ENCODE measurements at places on chromosomes 2 and 18.
A peak's percentile ranks its signal among the peaks of the same experiment; 100 is the strongest.

GRCh38 chr2:153432381-153432780, 46.2 kb downstream of the RPRM start:
- no peak for DNase-seq

GRCh38 chr2:18124116-18124835, 245.8 kb downstream of the KCNS3 start:
- no peak for DNase-seq

DNA sequence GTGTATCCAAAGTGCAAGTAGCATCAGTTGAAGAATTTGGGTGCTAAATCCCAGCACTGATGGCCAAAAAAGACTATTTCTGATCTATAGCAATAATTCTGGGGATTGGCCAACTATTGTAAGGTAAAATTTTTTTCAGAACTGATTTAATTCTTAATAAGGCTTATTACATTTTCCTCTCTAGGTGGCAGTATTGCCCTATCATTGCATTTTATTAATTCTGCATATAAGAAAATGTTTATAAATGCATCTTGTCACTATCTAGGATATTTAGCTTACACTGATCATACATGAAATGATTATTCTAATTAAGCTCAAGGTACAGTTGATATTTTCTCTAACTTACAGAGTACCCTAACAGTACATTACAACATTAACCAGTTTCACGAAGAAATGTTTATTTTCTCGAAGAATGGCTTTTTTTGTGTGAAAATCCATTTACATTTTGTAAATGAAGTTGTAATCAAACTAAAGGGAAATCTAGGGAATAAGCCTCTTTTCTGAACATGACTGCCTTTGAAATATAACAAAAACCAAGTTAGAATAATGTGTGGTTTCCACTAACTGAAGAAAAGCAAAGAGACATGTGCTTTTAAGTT, 11.0 kb downstream of the TTN start:
- DNase-seq = no peak

DNA sequence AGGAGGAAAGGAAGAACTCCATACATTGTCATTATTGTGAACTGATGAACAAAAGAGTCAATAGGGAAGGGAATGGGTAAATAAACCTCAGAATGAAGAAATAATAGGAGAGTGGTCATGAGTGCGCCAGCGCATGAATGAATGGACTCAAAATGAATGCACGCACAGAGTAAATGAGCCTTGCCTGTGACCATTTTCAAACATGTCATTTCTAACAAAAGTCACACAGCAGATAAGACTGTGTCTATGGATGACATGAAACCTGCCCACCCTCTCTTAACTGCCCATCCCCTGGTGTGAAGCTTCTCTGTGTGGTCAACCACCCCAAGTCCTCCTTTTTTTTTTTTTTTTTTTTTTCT, 121.1 kb upstream of the TEX51 start:
- no peak for DNase-seq

GRCh38 chr2:57107353-57107752, 923.6 kb downstream of the CCDC85A start:
- no peak for DNase-seq

GRCh38 chr2:99777656-99778290, 288.0 kb upstream of the REV1 start:
- DNase-seq = no peak

GRCh38 chr18:72530622-72531021, 13.5 kb downstream of the CBLN2 start:
- DNase-seq = no peak

DNA sequence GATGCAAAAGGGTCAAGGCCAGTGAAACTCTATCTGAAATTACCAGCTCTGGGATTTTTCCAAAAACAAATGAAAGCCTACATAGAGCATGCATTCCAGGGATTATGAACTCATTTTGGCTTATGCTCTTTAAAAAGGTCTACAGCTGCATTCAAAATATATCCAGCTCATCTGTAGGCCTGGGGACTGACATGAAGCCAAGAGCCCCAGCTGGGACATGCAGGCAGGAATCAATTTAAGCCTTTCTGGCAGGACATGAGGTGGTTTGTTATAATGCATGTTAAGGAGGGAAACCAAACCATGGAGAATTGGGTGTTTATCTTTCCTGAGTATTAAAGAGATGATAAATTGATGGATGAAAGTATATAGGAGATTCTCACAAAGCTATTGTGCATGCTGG, 164.5 kb downstream of the RBM43 start:
- no peak for DNase-seq

DNA sequence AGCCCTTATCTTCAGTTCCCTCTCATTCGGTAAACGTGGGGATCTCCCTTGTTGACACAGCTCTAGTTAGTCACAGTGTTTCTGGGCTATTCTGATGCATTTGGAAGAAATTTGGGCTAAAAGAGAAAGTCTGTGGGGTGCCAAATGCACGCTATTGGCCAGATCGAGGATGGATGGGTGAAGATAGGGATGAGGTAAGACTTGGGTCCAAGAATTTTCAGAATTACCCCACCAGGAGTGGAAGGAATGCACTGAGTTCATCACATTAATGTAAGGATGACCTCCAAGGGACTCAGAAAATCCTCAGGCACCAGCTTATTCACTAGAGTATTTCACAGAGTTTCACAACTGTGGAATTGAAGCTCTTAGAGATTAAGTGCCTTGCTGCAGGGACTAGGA, 49.3 kb downstream of the NRP2 start:
- no peak for DNase-seq

GRCh38 chr2:196289000-196289399, 117.6 kb upstream of the STK17B start:
- no peak for DNase-seq

GRCh38 chr2:102927854-102928267, 166.0 kb downstream of the TMEM182 start:
- no peak for DNase-seq

DNA sequence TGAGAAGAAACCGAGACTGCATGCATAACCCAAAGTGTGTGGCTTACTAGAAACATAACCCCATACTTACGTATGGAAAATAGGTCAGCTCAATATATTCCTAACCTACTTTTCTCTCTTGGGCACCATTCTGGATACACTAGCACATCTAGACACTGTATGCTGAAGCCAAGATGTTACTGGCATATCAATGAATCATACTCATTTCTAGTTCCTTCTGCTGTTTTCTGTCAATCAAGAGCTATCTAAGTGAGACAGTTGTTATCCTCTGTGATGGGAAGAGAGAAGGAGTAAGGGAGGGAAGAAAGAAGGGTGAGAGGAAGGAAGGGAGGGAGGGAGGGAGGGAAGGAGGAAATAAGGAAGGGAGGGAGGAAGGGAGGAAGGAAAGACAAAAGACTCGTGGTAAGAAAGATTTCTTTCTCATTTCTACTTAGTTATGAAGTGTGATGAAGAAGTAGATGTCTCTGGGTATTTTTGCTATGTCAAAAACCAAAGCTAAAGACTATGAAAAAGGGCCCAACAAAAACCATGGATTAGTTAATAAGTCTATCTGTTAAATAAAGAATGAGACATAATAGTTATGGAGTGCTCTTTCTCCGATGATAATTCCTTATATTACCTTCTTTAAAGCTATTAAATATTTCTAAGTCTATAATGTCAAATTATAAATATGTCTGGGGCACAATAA, 248.4 kb downstream of the ZNF521 start:
- DNase-seq = no peak

GRCh38 chr2:43414586-43415135, 181.2 kb downstream of the THADA start:
- DNase-seq = no peak

- DNase-seq = no peak
These were observed 90.3 kb downstream of the PTPN4 start for GRCh38 chr2:119849838-119850565.

- no peak for DNase-seq
These were observed 147.2 kb downstream of the SMAD7 start for GRCh38 chr18:48803518-48803917.

DNA sequence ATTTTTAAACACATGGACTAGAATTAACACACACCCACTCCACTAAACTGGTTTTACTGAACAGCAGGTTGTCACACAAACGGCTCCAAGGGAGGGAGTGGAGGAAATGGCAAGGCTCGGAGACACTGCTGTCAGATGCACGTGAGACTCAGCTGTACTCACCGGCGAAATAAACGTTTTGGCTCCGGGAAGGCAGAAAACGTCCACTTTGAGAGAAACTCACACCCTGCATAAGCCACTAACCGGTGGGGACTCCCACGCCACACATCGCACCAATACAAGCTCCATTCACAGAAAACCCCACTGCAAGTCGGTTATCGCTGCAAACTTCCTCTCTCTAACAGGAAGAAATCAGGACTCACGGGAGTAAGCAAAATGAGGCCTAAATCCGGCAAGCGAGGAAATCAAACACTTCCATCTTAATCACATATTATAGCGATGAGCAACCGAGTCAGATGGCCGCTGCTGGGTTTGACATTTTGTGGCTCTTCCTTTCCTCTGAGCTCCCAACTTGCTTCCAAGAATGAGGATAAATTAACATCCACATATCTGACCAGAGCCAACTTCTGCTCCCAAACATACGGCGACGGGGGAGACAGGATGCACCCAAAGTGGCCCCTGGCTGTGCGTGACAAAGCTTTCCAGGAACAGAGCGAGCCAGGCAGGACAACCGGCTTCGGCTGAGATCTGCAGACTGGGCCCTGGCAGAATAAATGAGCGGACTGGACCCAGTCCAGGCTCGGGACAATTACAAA, 63.5 kb downstream of the HDAC4 start:
- no peak for DNase-seq

- DNase-seq = no peak
These were observed 163.8 kb upstream of the STK17B start for GRCh38 chr2:196335221-196335634.

DNA sequence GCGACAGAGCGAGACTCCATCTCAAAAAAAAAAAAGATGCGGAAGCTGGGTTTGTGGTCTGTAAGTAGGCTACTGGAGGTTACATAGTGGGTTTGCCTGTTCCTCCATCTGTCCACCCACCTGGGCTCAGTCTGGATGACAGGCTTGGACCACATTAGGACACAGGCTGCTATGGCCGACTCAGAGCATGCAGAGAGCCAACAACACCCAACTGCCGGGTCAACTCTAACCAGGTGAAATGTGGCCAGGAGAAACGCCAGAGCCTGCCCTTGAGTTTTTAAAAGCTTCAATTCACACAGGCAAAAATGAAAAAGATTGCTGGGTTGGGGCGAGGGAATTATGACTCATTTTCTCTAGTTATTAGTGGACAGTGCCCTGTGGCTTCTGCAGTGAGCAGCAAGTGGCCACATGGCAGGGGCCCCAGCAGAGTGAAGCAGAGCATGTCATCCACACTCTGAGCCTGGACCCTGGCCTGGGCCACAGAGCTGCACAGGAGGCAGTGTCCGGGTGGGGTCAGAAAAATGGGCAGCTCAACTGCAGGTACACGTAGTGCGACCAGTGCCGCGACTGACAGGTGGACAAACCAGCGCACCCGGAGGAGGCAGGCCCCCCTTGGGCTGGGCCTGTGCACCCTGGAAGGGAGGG, 67.4 kb downstream of the BIN1 start:
- DNase-seq = no peak

DNA sequence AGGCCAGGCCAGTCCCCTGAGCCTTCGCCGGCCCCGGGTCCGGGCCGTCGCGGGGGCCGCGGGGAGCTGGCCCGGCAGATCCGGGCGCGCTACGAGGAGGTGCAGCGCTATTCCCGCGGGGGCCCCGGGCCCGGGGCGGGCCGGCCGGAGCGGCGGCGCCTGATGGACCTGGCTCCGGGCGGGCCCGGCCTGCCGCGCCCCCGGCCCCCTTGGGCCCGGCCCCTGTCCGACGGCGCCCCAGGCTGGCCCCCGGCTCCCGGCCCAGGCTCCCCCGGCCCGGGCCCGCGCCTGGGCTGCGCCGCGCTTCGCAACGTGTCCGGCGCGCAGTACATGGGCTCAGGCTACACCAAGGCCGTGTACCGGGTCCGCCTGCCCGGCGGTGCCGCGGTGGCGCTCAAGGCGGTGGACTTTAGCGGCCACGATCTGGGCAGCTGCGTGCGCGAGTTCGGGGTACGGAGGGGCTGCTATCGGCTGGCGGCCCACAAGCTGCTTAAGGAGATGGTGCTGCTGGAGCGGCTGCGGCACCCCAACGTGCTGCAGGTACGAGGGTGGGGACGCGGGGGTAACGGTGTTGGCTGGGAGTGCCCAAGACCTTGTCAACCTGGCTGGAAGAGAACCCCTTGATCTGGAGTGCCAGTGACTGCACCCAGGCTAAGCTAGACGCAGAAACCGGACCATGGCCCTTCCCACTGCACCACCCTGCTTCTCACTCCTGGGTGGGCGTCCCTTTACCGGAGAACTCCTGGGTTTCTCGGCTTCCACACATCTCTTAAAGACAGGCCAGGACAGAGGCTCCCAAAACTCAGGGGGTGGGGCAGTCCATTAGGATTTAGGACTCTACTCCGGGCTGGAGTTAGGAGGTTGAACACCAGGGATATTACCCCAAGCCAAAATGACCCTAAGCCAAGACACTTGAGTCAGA, 739 bp downstream of the PKDCC start:
- DNase-seq = peak; percentile 3

GRCh38 chr2:68098291-68098797, 35.5 kb upstream of the C1D start:
- no peak for DNase-seq

- DNase-seq = no peak
These were observed 6.7 kb upstream of the B3GNT7 start for GRCh38 chr2:231388725-231389346.

GRCh38 chr18:9861157-9861556, 24.6 kb upstream of the TXNDC2 start:
- no peak for DNase-seq

DNA sequence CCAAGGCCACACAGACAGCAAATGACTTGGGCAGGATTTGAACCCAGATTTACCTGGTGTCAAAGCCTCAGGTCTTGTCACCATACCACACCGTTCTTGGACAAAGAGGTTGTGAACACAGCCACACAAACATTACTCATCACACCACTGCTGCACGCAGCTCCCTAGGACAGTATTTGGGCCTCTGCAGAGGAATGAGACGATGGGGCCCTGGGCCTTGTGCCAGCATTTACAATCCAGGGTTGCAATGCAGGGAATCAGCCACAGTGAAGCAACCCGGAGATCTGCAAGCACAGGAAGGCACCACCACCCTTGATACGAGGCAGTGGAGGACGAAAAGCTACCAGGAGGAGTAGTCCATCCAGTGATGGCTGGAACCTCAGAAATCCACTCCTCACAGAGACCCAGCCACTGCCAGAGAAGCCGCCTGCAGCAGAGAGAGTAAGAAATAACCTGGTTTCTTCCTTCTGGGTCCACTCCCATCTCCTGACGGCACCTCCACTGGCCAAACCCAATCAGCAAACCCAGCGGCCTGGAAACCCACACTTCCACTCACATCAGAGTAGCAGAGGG, 3.7 kb upstream of the MTCL1 start:
- DNase-seq = no peak

DNA sequence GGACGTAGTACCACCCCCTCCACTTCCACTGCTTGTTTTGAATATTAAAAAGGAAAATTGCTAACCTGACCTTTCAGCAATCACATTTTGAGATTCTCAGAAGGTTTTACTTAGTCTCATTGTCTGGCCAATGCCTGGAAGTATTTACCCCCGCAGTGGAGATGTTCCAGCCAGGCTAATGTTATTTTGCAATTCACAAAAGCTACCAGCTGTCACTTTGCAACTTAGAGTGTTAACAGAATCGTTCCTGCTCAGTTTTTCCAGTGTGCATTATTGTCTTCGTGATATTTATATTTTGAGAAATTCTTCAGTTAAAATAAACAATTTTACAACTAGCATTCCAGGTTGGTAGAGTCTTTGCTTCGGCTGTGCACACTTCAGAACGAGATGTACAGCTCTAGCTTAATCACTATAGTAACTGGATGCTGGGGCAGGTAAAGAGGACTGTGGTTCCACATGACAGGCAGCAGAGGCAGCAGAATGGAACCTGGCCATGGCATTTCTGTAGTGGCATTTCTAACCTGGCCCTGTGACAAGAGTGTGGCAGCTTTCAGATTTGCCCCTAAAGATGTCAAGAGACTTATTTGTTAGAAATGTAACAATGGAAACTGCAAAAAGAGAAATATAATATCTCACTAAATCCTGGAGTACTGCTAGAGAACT, 85.1 kb downstream of the DTNA start:
- DNase-seq = no peak
